Bone marrow (tissue), 2 donors: ENCODE measurements at places on chromosomes 13 and 19.

DNA sequence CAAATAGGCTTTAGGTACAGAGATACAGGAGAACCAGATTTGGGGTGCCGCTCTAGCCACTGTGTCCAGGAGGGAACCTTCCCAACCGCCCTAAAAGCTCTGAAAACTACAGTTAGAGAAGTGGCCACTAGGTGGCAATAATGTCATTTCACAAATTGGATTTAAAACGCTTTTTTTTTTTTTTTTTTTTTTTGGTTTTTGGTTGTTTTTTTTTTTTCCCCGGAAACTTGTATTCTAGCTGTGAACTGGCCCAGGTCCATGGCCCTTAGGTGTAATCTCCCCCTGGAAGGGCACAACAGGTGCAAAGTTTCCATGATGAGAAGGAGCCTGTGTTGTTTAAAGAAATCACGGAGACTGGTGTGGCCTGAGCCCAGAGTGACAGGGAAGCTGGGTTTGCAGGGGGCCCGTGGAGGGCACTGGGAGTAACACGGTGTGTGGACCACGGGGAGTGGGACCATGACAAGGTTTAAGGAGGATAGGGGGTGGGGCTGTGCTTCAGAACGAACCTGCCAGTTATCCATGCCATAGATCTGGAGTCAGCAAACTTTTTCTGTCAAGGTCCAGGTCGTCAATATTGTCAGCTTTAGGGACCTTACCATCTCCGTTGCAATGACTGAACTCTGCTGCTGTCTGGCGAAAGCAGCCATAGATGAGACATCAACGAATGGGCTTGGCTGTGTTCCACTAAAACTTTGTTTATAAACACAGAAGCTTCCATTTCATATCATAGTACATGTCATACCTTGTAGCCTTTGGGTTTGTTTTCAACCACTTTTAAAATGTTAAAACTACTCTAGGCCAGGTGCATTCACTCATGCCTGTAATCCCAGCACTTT lies 10.1 kb downstream of the OR1I1 start:
- DNase-seq, result no peak

GRCh38 chr19:15536350-15536749 lies 28.0 kb downstream of the CYP4F22 start:
- no peak for DNase-seq

GRCh38 chr13:96822895-96823294 lies 171.4 kb downstream of the OXGR1 start:
- DNase-seq, result no peak

DNA sequence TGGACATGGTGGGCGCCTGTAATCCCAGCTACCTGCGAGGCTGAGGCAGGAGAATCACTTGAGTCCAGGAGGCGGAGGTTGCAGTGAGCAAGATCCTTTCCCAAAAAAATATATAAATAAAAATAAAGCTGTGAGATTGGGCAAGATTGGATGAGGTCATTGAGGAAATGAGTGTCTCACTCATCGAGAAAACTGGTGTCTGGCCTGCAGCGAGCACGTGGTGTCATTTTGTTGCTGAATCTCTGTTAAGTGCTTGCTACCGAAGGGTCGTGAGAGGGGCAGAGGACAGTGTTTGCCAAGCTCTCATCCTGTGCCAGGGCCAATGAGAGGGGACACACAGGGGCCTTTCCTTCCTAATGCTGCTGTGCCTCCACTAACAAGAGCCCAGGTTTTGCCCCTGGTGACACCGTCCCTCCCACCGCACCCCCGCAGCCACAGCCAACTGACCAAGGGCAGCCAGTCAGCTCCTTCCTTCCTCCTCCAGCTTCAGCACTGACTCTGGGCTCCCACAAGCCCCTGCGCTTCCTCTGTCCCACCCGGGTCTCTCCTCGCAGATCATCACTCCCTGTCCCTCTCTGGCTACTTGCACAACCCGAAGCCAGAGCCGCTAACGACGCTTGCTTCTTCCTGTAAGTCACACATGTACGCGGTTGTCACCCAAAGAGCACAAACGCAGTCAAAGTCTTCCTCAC lies 3.2 kb downstream of the POLD1 start:
- DNase-seq, result peak; percentile 31

DNA sequence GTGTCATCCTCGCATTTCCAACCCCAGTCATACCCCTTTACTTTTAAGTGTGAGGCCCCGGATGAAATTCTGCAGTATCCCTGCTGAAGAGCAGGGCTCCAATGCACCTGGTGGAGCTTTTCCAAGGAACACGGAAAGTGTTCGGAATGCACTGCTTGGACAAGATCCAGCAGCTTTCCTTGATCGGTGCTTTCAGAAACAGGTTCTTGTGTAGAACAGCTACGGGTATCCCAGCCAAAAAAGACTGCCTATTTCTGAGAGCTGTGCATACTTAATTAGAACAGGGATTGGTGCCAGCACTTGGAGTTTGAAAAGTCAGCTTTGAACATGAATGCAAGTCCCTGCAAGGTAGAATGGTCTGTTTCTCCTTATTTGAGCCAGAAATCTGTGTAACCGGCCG lies 87.2 kb upstream of the C1QTNF9B start:
- DNase-seq, result no peak

DNA sequence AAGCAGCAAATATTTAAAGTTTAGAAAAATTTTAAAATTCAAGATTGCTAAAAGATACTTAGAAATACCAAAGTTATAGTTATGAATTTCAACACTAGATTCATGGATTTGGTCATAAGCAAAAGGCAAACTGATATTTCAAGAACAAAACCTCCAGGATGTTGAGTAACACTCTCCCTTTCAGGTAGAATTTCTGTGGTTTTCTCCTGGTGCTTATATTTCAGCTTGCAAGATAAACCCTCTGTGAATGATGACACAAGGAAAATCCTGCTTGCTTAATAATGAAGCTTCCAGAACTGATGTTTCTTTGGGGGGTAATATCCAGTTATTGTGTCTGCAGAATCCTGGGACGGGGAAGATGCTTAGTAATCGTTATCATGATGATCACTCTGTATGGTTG lies 320.3 kb upstream of the EDNRB start:
- DNase-seq, result no peak

GRCh38 chr13:77506874-77507273 lies 28.6 kb upstream of the SCEL start:
- no peak for DNase-seq

DNA sequence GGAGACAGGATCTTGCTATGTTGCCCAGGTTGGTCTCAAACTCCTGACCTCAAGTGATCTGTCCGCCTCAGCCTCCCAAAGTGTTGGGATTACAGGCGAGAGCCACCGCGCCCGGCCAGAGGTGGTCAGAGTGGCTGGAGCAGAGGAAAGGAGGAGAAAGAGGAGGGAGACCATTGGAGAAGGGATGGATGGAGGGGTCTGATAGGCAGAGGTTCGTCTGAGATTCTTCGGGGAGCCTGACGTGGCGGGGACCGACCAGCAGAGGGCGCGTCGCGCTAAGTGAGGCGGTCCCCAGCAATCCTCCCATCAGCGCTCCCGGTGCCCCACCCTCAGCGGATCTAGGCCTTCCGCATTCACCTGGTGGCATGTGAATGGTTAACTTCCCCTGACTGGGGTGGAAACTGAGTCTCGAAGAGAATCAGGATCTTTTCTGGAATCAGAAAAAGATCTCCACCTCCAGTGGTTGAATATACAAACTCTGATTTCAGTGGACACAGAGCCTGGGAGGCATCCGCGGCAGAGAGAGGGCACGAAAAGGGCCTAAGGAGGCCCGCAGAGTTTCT lies 8.8 kb downstream of the GTPBP3 start:
- peak; percentile 24 for DNase-seq

GRCh38 chr13:96473526-96474180 lies 383.7 kb downstream of the HS6ST3 start:
- DNase-seq, result no peak

DNA sequence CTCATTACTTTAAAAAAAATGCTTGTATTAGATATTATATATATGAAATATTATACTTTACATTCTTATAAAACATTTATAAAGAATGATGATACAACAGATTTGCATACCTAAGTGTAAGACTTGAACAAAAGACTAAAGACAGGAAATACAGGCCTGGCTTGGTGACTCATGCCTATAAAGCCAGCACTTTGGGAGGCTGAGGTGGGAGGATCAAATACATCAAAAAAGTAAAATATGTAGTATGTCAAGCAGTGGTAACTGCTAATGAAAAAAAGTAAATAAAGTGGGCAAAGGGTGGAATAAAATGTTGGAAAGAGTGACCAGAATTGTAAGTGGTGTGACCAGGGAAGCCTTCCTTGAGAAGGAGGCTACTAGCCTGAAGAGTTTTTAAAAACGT lies 133.7 kb downstream of the GGACT start:
- DNase-seq, result no peak

- DNase-seq, result no peak
These were observed 213.1 kb downstream of the DCLK1 start for GRCh38 chr13:35917942-35918645.

DNA sequence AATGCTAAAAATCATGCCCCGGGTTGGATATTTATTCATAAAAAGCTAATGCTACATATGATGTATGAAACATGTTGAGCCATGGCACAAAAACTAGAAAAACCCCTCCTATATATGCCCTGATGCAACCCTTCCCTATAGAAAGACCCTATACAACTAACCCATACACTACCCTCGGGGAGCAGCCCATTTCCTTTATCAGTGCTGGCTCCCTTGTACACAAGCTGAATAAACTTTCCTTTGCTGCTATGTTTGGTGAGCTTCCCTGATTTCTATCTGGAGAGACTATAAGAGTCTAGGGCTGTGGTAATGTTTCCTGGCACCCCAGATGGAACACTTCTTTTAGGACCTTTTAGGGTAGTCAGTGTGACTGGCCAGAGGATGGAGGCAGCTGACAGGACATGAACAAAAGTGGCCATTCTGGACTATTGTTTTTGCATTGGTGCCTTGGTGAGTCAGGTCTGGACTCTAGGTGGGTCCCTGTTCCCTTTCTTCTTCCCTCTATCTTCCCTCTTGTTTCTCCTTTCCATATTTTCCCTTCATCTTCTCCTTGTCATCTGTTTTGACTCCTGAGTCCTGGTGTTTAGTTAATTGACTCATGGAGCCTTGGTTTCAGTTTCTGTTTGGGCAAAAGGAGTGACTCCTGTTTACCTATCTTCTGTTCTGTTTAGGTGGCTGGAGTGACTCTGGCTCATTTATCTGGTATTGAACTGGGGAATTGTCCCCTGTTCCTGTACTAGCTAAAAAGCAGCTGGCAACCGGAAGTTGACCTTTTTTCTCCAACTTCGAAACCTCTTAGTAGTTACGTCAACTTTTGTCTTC lies 1321.8 kb upstream of the PCDH9 start:
- DNase-seq, result no peak

DNA sequence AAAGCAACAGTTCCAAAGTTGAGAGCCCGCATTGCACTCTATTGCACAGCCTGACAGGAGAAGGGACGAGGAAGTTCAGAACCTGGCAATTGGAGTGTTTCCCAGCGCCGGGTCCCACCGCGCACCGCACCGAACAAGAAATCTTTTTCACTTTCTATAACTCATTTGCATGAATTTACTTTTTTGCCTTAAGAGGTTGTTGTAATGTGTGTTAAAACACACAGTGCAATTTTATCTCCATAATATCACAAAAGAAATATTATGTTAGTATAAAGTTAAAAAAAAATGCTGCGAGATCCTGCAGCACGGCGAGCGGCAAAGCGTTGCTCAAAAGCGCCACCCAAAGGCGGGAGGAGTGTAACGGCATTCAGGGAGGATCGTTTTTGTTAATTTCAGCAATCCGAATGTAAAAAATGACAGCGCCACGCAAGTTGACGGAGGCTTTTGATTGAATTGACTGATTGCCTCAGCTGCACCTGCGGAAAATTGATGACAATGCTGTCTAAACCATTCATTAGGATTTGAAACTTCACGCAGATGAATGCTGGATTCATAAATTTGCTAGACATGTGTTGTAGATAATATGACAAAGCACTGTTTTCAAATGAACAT lies 303.6 kb upstream of the ZNF507 start:
- no peak for DNase-seq

GRCh38 chr19:40733149-40733548 lies 16.2 kb downstream of the ITPKC start:
- DNase-seq, result no peak

DNA sequence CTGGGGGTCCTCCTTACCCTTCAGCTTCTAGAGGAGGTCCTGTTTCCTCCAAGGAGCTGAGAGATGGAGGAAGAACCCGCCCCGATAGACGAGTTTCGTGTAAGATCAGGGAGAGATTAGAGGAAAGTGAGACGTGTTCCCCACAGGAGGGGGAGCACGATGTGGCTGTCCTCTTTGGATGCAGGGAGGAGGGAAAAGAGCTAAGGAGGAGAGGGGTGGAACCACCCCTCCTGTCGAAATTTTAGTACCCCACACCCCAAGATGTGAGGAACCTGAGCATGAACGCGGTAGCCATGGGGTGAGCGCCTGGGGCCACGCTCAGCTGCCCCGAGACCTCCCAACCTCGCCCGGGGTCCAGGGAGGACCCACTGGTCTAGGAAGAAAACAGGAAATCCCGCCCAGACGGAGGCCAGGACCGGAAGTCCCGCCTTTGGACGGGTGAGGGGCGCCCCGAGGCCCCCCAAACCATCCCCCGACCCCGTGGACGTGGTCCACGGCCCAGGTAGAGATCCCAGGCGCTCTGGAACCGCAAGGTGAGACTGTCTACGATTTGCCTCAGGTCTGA lies 1.2 kb downstream of the AKT1S1 start:
- no peak for DNase-seq

- no peak for DNase-seq
These were observed 28.5 kb upstream of the RBM26 start for GRCh38 chr13:79434556-79434955.

DNA sequence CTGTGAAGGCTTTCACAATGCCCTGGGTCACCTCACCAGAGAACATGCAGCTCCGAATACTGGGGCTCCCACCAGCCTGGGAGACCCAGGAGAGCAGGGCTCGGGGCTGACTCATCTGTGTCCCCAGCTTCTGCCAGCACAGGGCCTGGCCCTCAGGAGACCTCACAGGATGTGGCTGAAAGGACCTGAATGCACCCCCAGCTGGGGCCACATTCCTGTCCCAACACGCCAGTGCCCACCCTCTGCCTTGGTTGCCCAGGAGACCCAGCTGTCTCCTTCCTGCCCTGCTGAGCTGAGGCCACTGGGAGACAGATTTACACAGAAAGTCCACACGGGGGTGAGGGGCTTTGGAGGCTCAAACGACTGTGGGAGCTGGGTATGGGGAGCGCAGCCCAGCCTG lies 11.9 kb downstream of the BCAT2 start:
- no peak for DNase-seq

DNA sequence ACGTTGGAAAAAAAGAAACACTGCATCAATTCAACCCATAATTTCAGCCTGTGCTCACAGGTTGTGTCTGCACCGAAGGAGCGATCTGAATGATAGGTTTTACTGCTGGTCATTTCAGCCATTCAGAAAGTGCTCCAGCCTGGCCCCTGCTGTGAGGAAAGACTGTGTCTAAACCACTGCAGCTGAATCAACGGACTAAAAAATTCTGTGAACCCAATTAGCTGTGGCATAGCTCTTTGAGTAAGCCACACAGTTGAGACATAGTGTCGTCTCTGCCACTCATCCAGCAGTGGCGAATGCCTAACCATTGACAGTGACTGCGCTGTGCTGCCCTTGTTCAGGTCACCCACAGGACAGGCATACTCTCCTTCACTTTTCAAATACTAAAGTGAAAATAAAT lies 179.8 kb downstream of the COG6 start:
- no peak for DNase-seq

- DNase-seq, result no peak
These were observed 13.9 kb downstream of the TTYH1 start for GRCh38 chr19:54429176-54429495.
